Activated T-helper 9 cell treated with anti-CD3 and anti-CD28 coated beads, Interleukin-2, amount 50 U/mL, for 16 hours (primary cell): ENCODE measurements at places on chromosomes 5 and 9.

DNA sequence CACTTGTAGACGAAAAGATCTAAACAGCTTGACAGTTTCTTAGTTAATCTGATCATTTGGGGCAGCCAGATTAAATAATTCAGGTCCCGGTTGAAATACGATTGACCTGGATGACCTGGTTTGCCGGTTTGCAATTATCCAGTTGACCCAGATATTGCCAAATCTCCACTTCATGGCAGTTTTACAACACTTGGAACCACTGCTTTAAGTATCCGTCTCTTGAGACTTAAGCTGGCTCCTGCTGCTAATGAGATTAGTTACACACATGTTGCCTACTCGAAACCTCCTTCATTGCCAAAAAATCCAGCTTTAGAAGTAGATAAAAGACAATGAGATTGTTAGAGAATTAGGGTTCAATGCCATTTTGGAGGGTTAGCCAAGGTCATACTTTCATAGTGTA lies 136.2 kb upstream of the HAPLN1 start:
- no peak for DNase-seq

DNA sequence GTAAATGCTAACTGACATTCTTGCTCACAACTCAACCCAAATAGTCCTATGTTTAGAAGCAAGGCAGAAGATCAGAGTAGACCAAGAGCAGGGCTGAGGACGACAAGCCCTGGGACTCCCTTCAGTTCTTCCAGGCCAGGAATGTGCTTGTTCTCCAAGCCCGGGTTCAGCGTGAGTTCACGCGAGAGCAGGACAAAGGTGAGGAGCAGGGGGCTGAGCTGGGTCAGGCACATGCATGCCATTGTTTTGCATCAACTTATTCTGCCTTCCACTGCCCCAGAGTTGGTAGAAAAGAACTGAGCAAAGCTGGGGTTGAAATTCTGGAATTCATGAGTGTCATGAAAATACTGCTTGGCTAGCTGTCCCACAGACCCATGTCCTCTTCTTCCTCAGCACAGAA lies 206.5 kb downstream of the PAX5 start:
- no peak for DNase-seq

DNA sequence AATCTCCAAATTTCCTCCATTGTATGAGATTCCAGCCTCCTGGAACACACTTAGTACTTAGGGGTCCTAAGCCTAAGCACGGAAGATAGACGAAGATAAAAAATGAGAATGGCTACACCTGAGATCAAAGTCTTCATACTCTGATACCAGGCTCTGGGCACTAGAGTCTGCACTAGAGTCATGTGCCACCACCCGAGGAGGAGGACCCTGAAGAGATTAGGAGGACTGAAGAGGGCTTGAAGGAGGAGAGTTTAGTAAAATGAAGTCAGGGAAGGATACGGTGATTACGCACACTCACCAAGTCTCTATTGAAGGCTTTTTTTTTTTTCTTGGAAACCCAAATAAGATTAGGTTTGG lies 573 bp upstream of the SPATA24 start:
- no peak for DNase-seq

GRCh38 chr9:97874624-97875023 lies 21.6 kb downstream of the FOXE1 start:
- no peak for DNase-seq
